ENCODE measurements at places on chromosomes 1 and 21.

DNA sequence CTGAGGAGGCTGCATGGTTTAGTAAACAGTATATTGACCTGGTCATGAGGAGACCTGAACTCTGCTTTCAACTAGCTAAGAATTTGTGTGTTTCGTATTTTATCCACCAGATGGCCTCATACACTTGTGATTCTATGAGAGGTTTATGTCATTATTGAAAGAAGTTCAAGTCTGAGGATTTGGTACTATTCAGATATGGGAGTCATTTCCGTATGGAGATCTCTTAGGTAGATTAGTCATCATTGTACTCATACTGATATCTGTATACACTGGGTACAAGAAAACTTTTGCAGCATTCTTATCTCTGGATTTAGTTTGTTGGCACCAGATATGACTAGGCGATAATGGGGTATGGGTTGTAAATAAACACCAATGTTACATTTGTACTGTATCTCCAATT lies 26.6 kb downstream of the ATF6 start:
- peak; percentile 84 for DNase-seq

DNA sequence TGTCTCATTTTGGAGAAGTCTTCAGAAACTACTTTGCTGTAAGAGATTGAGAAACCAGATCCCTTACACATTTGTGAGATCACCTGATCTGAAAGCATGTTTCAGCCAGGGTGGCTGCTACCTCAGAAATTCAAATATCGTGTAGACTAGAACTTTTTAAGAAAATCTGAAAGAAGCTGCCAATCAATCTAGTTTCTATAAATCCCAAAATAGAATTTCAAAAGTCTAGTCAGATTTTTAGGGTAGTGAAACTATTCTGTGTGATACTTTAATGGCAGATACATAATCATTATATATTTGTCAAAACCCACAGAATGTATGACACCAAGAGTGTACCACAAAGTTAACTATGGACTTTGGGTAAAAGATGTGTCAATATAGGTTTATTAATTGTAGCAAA lies 79.9 kb upstream of the PLPPR5 start:
- DNase-seq: no peak

GRCh38 chr1:9248341-9249262 lies 14.0 kb downstream of the H6PD start:
- no peak for DNase-seq

GRCh38 chr21:34999397-34999941 lies 49.6 kb downstream of the RUNX1 start:
- DNase-seq: no peak

GRCh38 chr1:114154146-114154962 lies 685 bp upstream of the SYT6 start:
- peak; percentile 14 for DNase-seq

GRCh38 chr21:36194024-36194423 lies 37.4 kb downstream of the DOP1B start:
- DNase-seq: no peak

- DNase-seq: no peak
These were observed 29.2 kb upstream of the PDE9A start for GRCh38 chr21:42624095-42624790.

GRCh38 chr1:227735539-227736285 lies 477 bp downstream of the SNAP47 start:
- DNase-seq: no peak

- no peak for DNase-seq
These were observed 5.3 kb downstream of the ATP2B4 start for GRCh38 chr1:203631946-203632345.

GRCh38 chr1:173562813-173563212 lies 40.1 kb downstream of the SLC9C2 start:
- no peak for DNase-seq

DNA sequence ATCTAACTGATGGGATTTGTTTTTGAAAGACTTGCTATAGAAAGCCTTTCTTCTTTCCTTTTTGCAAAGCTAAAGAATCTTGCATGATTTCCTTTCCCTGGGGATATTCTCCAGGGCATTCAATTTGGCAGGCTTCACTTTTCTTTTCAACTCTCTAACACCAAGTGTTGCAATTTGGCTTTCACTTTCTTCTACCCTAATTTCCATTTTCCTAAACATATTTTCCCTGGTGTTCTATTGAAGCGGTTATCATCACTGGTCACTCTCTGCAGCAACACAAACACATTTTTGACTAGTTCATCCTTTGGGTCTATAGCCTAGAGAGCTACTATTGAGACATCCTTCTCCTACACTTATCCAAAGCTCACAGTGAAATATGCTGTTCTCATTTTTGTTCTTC lies 424.5 kb downstream of the NEGR1 start:
- DNase-seq: no peak

- no peak for DNase-seq
These were observed 34.8 kb upstream of the MAN1C1 start for GRCh38 chr1:25581764-25582163.

DNA sequence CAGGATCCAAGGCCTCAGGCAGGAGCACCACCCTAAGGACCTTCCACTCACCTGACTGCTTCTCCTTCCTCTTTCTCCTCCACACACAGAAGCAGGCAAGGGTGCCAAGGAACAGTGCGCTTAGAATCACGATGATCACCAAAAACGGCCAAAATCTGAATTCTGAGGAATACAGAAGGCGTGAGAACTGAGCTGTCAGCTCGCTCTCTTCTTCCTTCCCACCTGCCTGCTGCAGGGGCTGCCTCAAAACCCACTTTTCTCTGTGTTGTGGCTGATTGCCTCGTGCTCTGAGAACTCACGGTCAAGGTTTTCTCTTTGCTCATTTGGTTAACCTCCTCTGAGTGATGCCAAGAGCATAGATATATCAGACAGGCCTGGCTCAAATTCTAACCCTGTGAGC lies 23.8 kb downstream of the CD244 start:
- no peak for DNase-seq

DNA sequence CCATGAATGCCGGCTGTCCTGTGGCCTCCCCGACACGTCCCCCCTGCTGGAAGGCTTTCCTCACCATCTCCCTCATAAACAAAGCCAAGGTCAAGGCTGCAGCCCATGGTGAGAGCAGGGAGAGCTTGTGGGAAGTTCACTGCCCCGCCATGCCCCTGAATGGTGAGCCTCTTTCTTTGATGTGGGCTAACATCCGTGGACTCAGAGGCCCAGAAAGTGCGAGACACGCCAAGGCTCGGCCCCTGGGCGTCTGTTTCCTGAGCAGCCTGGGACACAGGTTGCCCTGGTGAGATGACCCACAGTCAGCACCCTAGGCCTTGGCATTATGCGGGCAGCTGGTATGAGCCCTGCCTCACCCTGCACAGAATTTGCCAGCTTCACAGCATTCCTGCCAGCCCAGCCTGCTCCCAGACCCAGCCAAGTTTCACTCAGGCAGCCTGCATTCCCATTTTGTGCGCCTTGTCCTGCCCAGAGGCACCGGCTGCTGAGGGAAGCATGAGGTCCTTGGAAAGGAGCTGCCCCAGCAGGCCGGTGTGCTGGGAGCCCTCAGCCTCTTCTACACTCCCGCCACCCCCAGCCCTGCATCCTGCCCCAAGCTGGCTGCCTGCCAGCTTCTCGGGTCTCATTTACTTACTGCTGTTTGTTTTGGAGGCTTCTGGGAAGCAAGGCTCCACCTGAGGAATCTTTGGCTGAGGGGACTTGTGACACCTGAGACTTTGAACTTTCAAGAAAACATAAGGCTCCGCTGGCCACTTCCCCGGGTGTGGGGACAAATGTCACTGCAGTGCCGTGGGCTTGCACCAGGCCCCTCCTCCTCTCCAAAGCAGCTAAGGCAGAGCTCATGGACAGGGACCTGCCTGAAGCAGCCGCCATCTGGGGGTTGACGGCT lies 31.9 kb downstream of the NEK2 start:
- DNase-seq: peak; percentile 68

- peak; percentile 63 for DNase-seq
These were observed 5.2 kb downstream of the GJC2 start for GRCh38 chr1:228154670-228155571.

DNA sequence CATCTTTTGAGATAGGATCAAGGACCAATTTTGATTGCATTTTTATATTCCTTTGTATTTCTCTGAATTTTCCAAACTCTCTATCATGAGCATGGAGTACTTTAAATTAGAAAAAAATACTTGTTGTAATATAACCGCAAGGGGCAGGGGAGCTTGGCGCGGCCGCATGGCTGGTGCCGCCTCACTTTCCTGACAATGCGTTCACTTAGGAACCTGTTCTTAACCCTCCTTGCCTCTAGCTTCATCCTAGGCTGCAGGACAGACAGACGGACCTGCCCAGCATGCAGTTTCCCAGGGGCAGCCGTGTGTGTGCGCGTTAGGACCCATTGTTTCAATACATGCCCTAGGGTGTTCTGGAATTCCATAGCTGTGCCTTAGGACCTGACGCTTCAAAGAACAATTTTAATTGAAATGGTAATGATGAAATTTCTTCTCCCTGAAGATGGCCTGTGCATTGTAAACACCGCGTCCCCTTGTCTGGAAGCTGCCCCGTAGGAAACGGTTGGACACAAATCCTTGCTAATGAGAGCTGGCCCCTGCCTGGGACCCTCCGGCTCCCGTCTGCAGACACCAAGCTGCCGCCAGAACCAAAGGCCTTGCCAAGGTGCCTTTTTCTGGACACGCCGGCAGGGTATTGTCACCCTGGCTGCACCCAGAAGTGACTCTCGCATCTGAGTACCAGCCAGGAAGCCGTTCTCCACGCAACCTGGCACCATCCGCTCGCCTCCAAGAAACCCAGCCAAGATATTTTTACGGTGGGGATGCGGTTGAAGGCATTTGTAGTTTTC lies 466.4 kb downstream of the NPHP4 start:
- no peak for DNase-seq

DNA sequence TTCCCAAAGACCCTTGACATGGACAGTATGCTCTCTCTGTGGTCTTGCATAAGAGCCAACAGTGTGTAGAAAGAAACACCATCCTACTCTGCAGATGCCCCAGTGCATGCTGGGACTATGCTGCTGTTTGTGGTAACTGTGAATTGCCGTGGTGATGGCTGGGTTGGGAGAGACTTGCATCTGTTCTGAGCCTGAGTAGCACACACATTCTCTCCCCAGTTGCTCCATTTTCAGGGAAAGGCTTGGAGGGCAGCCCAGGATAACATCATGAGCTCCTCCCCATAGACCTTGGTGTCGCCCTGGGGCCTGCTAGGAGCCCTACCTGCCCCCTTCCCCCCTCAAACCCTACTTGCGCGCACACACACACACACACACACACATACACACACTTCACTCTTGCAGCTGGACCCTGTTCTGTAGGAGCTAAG lies 120.9 kb upstream of the IPO9 start:
- DNase-seq: no peak

DNA sequence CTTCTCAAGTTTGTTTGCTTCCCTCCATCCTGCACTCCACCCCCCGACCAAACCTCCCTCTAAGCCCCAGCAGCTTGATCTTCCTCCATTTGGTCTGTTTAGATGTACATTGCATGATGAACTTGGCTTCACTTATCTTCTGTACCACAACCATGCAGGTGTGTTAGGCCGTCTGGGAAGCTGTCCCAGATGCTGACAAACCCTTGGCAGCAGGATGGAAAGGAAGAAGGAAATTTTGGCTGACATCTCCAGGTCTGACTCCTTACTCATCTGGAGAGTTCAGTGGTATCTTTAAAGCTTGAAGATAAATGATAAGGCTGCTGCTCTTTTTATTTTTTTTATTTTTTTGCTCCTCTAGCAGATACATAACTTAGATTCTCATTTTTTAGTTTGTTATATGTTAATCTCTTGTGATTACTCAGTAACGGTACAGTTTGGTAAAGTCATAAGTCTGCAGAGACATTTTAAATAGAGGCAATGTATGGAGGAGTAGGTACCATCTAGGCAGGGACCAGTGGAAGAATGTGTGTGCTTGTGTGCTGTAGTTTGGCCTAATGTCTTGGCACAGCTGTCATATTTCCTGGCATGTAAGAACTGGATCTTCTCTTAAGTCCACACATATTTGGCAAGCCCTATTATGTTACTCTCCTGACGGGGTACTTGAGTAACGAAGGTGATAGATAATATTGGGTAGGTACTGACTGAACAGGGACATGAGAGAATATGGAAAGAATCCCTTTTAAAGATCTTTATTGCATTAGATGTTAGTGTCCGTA lies 79.7 kb downstream of the CACHD1 start:
- peak; percentile 49 for DNase-seq

DNA sequence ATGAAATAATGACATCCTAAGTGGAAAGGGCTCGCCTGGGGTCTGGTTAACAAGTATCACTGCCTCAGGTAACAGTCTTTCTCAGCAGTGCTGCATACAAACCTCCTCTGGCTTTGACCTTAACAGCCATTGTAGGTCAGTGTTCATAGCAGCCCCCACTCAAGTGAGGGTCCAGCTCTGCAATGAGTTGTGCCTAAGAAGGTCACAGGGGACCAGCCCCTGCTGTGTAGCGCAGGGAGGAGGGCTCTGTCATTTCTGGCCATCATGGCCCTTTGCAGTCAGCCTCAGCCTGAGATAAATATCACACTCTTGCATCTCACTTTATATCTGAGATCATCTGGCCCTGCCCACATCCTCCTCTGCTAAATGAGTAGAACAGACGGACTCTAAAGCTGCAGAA lies 18.1 kb upstream of the MYSM1 start:
- no peak for DNase-seq

DNA sequence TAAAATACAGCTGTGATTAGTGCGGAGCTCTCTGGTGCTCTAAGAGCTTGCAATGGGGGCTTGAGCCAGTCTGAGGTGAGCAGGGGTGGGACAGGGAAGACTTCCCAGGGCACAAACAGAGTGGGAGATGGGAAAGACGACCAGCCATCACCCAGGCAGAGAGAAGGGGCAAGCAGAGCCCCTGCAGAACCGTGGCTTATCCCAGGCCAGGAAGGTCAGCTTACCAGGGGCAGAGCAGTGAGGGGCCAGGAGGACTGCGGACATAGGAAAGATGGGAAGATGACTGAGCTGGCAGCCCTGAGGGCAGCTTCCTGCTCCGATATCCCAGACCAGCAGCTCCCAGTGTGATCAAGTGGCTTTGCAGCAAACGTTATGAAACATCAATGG lies 55.4 kb upstream of the IFFO2 start:
- peak; percentile 39 for DNase-seq

Measured in epithelial cell of esophagus (primary cell).